Tongue (tissue), 3 donors: ENCODE measurements at places on chromosomes 3 and 15.

GRCh38 chr15:51830276-51830806 is 888 bp downstream of the TMOD3 start:
- peak; percentile 74 for DNase-seq

- peak; percentile 37 for DNase-seq
Observed at GRCh38 chr3:194007592-194008337, 128.2 kb upstream of the HES1 start.

GRCh38 chr3:120569222-120570057 is 26.7 kb upstream of the NDUFB4 start:
- DNase-seq: no peak

DNA sequence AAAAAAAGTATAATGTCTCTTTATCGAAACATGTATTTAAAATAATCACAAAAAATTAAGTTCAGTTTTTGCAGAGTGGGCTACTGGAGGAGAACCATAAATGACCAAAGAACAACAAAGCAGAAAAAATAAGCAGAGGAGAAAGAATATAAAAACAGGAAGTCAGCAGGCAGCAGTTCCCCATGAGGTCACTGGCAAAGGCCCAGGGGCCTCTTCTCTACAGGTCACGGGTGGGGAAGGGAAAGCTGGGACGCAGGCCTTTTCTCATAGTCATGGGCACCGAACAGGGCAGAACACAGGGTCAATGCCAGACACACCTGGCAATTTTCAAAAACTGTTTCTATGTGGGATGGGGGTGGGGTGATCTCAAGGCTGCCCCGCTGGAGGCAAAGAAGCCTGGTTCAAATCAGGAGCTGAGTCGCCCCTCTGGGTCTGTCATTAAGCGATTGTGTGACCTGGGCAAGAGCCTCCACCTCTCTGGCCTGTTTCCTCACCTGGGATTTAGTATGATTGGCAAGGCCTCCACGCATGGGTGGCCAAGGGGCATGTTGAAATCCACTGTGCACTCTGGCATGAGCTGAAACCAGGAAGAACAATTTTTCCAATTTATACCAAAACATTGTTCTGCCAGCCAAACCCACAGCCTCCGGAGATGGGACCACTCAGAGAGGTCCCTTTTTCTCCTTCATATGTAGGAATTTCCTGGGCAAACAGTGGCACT is 43.8 kb upstream of the UACA start:
- no peak for DNase-seq

DNA sequence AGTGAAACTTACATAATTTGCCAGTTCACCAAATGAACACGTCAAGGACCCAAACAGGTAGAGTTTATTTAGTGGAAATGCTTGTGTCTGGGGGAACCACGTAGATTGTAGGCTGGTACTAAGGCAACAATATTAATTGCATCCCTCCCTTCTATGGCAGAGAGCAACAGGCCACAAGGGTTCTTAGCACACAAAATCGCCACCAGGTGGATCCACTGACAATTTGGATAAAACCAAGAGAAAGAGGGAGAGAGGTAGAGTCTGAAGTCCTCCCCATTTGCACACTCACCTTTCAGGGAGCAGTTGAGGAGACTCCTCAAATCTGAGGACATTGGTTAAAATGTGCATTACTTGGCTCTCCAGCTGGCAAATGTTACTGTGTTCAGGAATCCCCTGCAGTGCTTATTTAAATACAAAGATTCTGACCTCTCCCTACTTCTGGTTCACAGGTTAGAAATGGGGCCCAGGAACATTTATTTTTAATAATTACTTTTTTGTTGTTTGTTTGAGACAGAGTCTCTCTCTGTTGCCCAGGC is 181.0 kb upstream of the FEZF2 start:
- DNase-seq: no peak

- DNase-seq: no peak
Observed at GRCh38 chr15:89459271-89460038, 36.9 kb downstream of the RHCG start.

GRCh38 chr15:39340903-39341645 is 239.8 kb upstream of the THBS1 start:
- no peak for DNase-seq
